Stimulated activated CD4-positive, alpha-beta T cell treated with anti-CD3 and anti-CD28 coated beads, Interleukin-12 subunit alpha, Interleukin-12 subunit beta, amount 100 ng/mL, for 24 hours (primary cell): ENCODE measurements at places on chromosomes 7 and 10.
A peak's percentile ranks its signal among the peaks of the same experiment; 100 is the strongest.

GRCh38 chr10:28054228-28054860 is 55.5 kb upstream of the ODAD2 start:
- no peak for DNase-seq

GRCh38 chr10:27536437-27536836 is 32.3 kb downstream of the RAB18 start:
- DNase-seq: no peak

DNA sequence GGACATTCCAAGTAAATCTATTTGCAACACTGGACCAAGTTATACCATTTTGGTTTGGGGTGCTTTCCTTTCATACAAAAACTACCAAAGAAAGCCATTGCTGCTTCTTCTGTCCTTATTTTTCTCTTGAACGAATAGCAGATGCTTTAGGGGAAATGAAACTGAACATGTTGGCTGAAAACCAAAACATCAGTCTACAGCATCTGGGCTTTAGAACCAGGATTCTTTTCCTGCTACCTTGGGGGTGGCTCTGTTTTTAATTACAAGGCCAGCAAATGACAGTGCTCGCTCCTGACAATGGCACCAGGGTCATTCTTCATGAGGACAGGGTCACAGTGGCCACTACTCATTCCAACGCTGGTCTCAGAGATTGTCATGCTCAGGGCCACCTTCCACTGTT is 80.3 kb downstream of the WDR11 start:
- no peak for DNase-seq

DNA sequence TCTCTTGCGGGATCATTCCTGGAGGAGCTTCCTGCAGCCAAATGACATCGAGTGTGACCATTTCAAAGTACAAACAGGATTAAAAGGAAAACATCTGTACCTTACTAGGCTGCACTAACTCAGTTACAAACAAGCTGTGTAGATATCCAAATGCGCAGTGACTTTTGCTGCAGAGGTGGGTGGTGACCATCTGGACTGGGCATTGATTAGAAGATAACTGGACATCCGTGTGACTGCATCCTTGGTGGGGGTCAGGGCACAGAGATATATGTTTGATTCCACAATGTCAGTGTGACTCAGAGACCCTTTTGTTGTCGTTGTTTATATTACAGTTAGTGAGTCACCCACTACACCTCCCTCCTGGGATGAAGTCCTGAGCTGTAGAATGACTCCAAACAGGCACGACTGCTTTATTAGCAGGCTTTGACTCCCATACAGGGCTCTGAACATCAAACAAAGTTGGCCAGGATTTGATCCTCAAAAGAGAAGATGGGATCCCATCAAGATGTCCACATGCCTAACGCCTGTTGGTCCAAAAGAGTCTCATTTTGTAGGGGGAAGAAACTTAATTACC is 56.7 kb upstream of the SDK1 start:
- no peak for DNase-seq

- DNase-seq: no peak
Observed at GRCh38 chr7:98872328-98872924, 2.6 kb upstream of the TMEM130 start.

DNA sequence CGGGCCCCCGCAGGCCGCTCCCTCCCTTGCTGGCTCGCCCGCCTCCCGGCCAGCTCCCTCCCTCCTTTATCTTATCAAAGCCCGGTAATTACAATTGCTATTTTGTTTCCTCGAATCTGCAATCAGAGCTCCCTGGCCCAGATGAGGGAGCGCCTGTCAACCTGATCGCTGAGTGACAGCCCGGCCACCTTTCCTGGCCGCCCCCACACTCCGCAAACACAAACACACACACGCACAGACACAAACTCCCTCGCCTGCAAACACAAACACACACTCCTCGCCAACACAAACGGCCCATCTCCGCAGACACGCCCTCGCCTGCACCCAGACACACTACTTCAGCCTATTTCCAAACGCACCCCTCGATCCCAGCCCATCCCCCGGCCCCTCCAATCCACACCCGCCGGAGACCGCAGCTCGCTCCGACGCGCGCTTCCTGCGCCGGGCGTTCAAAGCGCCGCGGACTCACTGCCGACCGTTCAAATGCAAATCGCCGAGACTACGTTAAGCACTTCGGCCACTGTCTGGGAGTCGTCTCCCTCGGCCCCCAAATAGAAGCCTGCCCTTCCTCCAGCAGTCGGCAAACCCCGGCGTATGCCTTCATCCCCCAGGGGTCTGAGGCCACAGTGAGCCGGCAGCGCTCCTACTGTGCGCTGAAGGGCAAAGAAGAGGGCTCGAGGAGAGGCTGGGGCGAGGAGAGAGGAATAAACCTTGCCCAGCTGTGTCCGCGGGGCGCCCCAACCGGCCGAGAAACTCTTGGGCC is 3.0 kb upstream of the FGF8 start:
- no peak for DNase-seq

GRCh38 chr10:101839416-101840063 is 4.1 kb downstream of the KCNIP2 start:
- peak; percentile 63 for DNase-seq

- no peak for DNase-seq
Observed at GRCh38 chr10:3775696-3776551, 9.1 kb downstream of the KLF6 start.

DNA sequence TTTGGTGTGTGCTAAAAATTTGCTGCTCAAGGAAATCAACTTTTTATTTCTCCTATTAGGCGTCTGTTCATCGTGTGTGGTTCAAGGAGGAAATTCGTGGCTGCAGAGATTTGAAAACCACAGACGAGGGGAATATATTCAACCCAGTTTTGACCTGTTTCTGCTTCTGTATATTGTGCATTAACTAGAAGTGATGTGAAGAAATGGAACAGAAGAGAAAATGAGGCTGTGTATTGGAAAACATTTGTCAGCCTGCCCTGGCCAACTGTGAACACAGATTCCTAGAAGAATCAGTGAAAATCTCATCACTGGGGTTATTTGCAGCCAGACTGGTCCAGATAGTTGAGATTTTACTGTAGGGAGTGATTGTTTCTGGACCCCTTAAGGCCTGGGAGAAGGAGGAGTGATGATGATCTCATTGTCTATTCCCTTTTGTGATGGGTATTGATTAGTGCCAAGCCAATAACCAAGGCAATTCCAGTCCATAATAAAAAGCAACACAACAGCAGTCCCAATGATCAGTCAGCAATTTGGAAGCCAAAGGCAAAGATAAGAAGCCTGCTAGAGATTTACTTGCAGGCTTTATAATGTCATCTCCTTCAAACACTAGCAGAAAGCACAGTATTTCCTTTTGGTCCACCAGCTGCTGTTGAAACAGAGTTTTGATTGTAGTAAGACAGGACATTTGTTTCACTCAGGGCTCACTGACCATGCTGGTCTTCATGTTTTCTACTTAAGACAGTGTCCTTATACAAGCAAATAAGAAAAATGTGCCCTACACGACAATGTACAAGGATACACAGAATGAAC is 339.4 kb downstream of the PRPF18 start:
- no peak for DNase-seq

GRCh38 chr10:97714401-97715258 is 1.1 kb downstream of the MARVELD1 start:
- DNase-seq: no peak

DNA sequence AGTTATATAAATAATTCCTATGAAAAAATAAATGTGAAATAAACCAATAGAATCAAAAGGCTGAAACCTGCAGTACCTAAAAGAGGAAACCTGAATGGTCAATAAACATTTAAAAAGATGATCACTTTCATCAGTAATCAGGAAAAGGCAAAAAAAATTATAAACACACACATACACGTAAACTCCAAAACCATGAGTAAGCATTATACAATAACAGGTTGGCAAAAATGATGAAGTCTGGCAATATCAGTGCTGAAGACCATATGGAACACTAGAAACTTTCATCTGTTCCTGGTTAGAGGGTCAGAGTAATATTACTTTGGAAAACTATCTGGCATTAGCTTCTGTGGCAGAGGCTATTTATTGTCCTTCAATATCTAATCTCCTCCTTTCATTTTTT is 38.5 kb downstream of the PTF1A start:
- no peak for DNase-seq

GRCh38 chr7:128221929-128222403 is 19.1 kb upstream of the LEP start:
- DNase-seq: no peak

DNA sequence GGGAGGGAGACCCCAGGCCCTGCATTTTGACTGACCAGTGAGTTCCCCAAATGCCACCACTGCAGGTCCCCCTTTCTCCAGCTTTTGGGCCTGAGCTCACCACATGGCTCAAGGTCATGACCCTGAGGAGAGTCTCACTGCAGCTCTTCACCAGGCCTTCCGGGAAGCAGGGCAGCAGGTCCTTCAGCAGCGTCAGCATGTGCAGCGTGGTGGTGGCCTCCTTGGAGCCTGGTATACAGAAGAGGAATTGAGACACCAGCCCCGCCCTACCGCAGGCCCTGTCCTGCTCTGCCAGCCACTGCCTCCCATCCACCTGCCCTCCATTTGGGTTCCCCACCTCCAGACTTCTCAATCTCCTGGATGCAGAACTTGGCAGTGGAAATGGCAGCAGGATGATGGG is 13.0 kb downstream of the RRP12 start:
- DNase-seq: no peak

DNA sequence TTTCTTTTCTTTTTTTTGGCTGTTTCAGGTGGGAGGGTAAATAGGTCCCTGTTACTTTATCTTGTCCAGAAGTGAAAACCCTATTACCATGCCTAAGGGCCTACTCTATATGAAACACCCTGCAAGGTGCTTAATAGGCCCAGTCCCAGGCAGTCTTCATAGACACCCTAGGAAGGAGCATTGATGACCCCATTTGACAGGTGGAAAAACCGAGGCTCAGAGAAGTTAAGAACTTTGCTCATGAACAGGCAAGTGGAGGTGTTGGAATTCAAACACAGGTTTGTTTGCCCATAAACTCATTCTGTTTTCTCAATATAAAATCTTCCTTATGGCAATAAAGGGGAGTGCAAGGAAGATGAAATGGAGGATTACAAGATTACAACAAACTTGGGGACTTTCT is 115.8 kb downstream of the ARHGAP22 start:
- no peak for DNase-seq

DNA sequence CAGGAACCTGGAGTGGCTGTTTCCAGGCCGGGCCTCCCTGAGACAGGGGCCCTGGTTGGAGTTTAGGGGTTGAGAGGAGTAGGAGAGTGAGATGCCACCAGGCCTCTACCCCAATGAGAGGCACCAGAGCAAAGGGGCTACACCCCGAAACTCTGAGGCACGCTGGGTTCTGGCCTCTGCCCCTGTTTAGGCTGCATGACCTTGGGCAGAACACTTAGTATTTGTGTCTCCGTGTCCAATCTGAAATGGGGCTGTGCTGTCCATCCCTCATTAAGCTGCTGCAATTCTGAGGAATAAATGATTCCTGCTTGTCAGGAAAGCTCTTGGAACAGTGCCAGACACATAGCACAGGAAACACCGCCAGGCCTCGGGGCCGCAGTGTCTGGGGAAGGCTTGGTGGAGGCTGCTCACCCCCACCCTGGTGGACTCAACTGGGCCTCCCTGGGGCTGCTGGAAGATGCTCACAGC is 40.5 kb upstream of the SAMD8 start:
- no peak for DNase-seq

DNA sequence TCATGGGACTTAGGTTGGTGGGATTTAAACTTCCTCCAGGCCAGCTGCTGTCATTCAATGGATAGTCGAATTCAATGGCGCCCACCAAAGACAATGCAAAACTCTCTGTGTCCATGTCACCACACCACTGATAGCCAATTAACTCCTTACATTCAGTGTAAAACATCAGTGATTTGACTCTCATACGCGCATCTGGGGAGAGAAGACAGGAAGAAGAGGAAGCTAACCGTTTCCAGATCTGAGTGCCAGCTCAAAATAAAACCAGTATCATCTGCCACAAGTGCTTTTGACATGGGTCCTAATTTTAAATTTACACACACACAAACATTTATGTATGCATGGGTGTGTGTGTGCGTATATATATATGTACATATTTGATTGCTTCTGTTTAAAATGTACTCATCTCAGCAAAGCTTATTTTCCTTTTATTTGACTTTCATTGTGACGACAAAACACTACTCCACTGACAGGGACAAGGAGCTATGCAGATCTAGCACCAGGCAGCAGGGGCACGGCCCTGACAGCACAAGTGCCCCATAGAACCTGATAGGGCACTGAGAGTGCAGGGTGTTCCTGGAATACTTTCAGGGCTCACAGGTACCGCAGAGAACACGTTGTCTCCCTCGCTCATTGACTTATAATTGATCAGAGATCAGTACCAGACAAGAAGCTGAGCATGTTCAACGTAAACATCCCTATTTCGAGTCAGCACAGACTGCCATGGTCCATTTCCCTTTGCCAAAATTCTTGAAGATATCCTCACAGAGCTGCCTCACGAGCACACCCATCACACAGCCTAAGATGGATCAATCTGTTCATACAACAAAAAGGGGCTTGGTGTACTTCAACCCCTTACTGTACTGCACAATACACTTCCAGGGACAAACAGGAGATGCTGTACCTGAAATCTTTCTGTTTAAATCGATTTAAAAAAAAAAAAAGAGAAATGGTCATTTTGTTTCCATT is 176.1 kb downstream of the COBL start:
- DNase-seq: no peak

DNA sequence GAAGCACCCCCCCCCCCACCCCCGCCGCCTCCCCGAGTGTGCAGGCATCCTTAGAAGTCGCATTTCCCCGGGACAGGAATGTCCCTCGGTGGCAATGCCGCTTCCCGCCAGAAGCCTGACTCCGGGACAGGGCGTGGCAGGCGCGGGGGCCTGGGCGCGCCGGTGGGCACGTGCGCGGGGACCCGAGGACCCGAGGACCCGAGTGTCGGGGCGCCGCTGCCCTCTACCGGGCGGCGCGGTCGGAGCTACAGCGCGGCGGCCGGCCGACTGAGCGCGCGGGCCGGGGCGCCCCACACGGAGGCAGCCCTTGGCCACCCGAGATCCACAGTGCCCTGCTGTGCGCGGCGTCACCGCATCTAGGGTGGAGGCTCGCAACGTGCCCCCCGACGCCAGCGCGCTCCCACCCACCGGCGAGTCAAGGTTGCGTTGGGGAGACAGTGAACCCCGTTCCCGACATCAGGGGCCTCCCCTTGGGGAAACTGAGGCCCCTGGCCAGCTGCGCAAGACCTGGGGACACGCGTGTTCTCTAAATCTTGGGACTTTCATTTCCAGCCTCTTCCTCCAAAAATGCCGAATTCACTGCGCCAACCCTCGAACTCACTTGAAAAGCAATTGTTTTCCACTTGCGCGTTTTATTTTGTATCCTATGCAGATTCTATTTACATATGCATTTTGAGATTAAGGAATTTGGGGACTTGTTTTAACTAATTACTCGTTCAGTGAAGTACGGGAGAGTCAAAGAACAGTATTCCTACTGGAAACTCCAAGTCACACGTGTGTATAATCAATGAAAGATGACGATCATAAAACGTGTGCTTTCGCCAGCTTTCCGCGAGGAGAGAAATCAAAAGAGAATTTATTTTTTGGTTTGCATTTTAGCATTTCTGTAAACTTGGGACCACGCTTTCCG is 3.1 kb upstream of the CUX1 start:
- peak; percentile 47 for DNase-seq

- DNase-seq: no peak
Observed at GRCh38 chr7:71868797-71869196, 543.3 kb downstream of the CALN1 start.

- DNase-seq: no peak
Observed at GRCh38 chr7:47543714-47544113, 38.2 kb downstream of the TNS3 start.

GRCh38 chr10:76778914-76779795 is 858.5 kb downstream of the KCNMA1 start:
- no peak for DNase-seq
